ENCODE measurements at places on chromosomes 5 and 9. TPM values are rescaled to one million over a fixed set of nuclear protein-coding genes. Genes with fewer than 3 reads are reported as not detected.

DNA sequence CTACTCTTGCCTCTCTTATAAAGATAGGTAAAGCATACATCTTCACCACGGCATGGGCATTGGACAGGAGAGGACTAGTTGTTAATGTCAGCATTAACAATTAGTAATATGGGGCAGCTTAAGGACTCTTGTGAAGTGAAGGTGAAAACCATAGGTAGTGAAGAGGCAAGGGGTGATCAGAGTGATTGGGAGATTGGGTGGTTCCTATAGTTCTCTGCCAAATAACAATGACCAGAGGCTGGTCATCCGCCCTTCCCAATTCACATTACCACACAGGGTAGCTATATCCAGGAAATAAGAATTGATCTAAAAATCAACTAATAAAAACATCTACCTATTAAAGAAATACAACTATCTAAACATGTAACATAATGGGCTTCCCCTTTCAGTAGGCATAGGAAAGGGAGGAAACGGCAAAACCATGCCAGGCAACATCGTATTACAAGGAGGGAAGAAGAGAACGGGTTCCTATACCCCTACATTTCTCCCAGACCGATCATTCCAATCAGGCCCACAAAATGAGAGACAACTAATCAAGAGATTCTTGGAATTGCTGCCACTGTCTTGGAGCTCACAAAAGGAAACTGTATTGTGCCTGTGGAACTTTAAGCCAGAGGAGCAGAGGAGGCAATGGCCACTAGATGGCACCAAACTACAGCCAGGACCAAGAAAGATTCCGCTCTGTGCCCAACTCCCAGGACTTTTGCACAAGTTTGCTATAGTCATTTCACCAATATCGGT lies 121.6 kb downstream of the FBXL17 start:
- peak; percentile 66 for DNase-seq

GRCh38 chr5:168365581-168366081 lies 74.2 kb downstream of the WWC1 start:
- no peak for DNase-seq

- no peak for DNase-seq
These were observed 71.5 kb downstream of the HSPA4 start for GRCh38 chr5:133123297-133123696.

GRCh38 chr9:106752581-106752980 lies 110.4 kb upstream of the ZNF462 start:
- peak; percentile 31 for DNase-seq

- no peak for DNase-seq
These were observed 41.5 kb downstream of the ANKRD55 start for GRCh38 chr5:56191656-56192055.

DNA sequence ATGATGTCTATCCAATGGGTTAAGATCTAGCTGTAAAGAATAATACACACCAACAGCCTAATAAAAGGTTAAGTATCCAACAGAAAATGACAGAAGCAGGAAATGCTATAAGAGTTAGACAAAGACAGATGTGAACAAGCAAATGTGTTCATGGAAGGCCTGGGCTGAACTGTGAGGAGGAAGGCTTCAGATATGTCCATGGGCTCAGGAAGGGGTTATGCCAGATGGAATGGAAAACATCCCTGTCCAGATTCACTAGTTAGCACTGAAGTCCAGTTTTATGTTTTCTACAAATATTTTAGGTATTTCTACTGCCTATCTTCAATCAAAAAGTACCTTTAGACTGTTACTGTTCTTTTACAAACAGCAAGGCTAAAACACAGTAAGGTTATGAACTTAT lies 27.1 kb downstream of the ERAP1 start:
- DNase-seq = peak; percentile 3

DNA sequence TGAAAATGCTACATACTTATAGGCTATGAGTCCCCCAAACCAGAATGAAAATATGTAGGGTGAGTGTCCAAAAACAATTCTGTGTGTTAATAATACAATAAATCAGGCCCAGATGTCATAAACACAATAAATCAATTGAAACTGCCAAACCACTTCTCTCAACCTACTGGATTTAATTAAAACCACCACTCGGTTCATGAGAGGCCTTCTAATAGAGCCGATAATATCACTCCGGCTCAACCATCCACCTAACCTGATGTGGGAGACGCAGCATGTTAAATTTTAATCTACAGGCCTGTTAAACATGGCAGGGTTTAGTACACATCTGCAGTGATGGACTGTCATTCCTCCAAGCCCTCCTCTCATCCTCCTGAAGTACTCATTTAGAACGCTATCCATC lies 734.5 kb upstream of the ZNF608 start:
- peak; percentile 8 for DNase-seq

DNA sequence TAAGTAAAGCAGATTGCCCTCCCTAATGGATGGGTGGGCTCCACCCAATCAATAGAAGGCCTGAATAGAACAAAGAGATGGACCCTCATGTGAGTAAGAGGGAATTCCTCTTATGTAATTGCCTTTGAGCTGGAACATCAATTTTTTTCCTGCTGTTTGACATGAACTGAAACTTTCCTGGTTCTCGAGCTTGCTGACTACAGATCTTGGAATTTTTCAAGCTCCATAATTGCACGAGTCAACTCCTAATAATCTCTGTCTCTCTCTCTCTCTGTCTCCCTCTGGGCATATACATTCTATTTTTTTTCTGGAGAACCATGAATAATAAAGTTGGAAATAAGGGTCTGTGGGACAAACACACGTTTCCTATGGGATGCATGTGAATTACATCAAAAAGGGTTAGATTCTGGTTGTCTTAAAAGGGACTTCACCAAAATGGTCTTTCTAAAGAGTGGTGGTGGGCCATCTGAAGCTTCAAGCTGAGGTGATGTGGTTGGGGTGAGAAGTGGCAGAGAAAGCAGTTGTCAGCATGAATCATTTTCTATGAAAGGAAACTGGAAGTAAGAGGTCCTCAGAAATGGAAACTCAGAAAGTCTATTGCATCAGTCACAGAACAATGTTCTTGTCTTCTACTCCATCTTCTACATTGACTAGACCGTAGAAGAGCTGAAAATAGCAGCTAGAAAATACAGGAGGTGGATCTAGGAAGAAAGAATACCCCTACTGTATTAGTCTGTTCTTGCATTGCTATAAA lies 47.0 kb upstream of the HOMER1 start:
- peak; percentile 37 for DNase-seq

DNA sequence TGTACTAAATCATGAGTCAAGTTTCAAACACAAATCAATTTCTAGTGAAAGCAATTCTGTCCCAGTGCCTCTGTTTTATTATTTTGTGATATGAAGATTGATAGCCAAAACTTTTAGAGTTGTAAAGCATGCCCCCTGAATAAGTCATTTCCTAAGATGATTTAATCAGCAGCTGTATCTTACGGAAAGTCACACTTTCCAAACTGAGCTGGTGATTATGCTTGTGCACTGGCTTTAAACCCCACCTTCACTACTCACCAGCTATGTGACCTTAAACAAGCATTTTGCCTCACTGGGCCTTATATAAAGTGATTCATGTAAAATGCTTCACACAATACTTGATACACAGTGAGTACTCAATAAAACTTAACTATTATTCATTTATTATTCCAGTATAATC lies 78.1 kb downstream of the EDIL3 start:
- no peak for DNase-seq

GRCh38 chr9:92660266-92660665 lies 9.7 kb downstream of the IPPK start:
- no peak for DNase-seq

DNA sequence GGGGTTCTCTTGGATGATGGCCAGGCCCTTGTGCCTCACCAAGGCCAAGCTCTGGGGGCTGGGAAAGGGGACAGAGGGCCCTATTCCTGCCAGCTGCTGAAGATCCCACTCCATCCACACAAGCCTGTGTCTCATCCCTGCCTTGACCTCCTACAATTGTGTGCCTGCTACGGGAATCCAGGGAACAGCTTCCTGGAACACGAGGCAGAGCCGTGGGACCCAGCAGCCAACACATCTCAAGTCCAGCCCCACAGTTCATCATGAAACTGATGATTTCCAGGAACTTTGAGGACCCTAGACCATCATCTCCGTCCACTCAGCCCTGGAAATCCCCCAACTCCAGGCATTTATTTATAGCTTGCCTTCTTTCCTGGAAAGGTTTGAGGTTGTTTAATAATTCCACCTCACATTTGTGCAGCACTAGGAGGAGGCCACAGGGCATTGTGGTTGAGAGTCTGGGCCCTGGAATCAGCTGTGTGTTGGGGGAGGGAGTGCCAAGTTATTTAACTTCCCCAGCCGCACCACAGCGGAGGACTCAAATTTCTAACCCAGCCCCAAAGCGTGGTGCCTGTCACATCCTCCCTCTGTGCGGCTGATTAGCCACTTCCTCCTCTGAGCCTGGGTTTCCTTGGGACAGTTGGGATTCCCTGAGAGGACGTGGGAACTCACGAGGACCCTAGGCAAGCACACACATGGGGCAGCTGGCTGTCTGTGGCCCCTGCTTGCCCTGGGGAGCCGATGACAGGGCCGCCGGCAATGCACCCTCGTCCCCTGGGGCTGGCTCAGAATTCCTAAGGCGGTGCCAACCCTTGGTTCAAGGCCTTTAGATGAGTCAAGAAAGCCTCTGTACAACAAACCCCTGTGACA lies 58.2 kb upstream of the GGTA1 start:
- peak; percentile 96 for DNase-seq

DNA sequence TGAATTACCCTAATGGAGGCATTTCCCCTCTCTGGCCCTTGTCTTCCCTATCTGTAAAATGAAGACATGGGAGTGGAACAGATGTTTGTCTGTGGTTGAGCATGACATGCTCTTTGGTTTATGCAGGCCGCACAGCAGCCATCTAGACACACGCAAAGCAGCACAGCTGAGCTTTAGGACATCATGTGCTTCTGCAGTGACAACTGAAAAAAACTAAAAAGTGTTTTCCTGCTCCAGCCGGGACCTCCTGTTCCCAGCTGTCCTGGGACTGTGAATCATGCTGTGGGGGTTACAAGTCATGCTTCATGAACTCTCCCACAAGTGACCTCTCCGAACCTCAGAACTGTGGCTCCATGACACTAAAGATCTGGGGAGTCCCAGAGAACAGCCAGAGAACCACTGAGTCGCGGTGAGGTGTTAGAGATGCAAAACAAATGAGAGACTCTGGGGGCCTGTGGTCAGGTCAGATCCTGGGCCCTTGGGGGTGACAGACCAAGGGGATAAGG lies 1.7 kb downstream of the SMIM3 start:
- peak; percentile 92 for DNase-seq

- no peak for DNase-seq
These were observed 19.1 kb downstream of the GALNT10 start for GRCh38 chr5:154209591-154210081.

DNA sequence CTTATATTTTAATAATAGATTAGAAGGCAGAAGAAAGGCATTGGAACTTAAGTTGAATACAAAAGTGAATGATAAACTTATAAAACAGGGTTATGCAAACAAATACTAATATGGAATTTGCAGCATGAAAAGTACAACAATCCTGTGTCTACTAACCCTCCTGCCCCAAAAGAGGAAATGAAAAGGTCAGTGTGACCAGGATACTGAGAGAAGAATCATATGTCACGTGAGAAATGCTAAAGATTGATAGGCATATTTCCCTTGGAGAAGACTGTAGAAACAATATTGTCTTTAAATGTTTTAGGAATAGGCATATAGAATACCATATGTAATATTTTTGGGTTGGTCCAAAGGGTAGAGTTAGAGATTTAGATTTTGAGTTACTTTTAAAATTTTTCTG lies 3.8 kb downstream of the WDR36 start:
- DNase-seq = no peak

DNA sequence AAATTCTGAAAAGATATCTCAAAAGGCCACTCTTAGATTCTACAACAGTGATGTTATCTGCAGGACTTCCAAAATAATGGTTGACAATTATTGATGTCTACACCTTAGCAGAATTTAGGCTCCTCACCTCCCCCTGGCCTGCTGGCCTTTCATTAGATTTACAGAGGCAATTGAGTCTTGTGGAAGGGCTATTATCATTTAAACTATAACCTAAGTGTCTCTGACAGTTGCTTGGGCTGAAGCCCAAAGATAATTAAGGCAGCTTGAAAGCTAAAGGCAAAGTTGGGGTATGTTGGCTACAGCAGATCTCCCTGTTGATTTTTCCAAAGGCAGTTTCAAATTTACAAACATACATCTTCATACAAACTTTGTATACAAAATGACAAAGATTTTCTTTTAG lies 912.3 kb downstream of the TAF11L14 start:
- DNase-seq = no peak

DNA sequence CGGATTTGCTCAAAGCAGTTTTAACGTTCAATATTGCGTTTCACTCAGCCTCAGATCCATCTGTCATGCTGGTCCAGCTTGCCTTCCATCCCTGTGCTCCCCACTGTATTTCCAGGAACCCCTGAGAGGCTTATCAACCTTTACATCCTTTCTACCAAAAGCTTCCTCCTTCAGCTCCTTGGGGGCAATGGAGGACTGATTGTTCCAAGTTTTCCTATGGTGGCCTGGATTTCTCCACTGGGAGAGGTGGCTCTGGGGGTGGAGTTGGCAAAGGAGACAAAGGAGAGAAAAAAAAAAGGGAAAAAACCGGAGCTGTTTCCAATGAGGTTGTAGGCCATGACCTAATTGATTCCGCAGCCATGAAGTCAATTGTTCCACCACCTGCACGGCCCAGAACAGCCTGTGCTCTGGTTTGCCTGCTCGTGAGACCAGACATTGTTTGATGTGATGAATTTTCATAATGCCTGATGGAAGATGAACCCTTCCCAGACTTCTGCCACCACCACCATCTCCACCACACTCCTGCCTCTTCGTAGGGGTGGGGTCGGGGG lies 54.1 kb downstream of the ABLIM3 start:
- no peak for DNase-seq

- peak; percentile 88 for DNase-seq
These were observed 51.8 kb downstream of the SH3TC2 start for GRCh38 chr5:149011084-149011483.

- DNase-seq = no peak
These were observed 25.7 kb upstream of the DAB2 start for GRCh38 chr5:39450487-39450886.

PCDHB6 gene
- 0.20 TPM for total RNA-seq

MEF2C gene
- total RNA-seq = 32.1 TPM

DCTN4 gene
- 35.5 TPM for total RNA-seq

CXCL14 gene
- not detected for total RNA-seq

FOXD4L3 gene
- total RNA-seq = not detected

PGGT1B gene
- total RNA-seq = 9.0 TPM

Data from RPMI7951 (cell line).